DND-41 (cell line): ENCODE measurements at places on chromosomes 11 and 22.

DNA sequence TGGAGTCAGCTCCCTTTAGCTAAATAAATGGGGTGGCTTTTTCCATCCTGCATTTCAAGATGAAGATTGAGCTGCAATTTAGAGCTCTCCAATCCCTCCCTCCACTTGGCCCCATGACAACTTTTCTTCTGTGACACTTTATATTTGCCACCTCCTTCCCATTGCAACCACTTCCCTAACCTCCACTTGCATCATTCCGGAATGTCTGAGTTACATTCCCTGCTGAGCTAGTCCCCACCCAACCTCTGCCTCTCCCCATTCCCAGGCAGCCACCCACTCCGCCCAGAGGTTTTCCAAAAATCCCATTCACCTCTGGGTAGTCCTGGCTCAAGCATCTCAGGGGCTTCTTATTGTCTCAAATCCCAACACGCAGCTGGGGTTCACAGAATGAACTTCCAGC, 24.7 kb downstream of the PC start:
- no peak for DNase-seq

DNA sequence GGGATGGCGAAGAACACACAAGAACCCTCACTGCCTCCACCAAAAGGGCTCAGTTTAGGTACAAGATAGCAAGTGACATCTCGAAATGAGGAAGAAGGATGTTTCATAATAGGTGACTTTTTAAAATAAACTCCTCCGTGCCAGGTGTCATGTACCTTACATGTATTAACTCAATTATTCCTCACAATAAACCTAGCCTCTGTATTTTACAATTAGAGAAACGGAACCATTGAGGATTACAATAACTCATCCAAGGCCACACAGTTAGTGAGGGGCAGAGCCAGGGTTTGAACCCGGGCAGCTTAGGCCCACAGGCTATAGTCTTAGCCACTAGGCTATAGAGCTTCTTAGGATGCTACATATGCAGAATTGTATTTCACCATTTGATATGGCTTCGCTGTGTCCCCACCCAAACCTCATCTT, 965 bp upstream of the PAMR1 start:
- DNase-seq = no peak

GRCh38 chr11:69217276-69218105, 61.8 kb downstream of the SMIM38 start:
- no peak for DNase-seq

- DNase-seq = no peak
These were observed 126.2 kb downstream of the BCR start for GRCh38 chr22:23306438-23306921.

GRCh38 chr11:130979386-130979972, 63.2 kb upstream of the SNX19 start:
- DNase-seq = no peak

- no peak for DNase-seq
These were observed 168.9 kb downstream of the MN1 start for GRCh38 chr22:27632451-27633295.

DNA sequence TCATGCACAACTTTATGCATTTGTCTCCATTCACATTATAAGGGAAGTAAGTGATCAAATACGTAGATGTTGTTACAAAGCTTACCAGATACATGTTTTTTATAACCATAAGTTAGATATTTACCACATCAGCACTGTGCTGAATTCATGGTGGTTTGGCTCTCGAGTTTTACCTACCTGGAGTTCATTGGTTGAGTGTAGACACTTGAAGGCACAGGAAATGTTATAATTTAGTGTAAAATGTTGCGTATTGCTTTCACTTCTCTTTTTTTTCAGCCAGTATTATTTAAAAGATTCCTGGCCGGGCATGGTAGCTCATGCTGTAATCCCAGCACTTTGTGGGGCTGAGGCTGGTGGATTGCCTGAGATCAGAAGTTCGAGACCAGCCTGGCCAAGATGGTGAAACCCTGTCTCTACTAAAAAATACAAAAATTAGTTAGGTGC, 53.1 kb upstream of the GRK2 start:
- no peak for DNase-seq

DNA sequence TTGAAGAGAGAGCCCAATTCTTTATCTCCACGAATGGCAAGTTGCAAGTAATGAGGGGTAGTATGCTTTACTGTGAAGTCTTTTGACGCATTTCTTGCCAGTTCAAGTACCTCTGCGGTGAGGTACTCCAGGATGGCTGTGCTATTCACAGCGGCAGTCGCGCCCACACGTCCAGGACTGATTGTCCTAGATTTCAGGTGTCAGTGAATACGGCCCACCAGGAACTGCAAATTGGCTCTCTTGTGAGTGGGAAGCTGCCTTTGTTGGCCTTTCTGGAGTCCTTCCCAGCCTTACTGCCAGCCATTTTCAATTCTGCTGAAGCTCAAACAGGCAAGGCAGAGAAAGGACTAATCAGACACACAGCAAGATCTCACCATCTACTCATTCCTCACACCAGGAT, 8.5 kb downstream of the PPFIA1 start:
- no peak for DNase-seq

DNA sequence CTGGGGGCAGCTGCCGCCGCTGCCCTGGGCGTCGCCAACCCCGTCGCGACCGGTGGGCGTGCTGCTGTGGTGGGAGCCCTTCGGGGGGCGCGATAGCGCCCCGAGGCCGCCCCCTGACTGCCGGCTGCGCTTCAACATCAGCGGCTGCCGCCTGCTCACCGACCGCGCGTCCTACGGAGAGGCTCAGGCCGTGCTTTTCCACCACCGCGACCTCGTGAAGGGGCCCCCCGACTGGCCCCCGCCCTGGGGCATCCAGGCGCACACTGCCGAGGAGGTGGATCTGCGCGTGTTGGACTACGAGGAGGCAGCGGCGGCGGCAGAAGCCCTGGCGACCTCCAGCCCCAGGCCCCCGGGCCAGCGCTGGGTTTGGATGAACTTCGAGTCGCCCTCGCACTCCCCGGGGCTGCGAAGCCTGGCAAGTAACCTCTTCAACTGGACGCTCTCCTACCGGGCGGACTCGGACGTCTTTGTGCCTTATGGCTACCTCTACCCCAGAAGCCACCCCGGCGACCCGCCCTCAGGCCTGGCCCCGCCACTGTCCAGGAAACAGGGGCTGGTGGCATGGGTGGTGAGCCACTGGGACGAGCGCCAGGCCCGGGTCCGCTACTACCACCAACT, 1.0 kb downstream of the FUT4 start:
- DNase-seq = no peak

- DNase-seq = no peak
These were observed 54.4 kb downstream of the TMEM135 start for GRCh38 chr11:87092159-87092558.

- no peak for DNase-seq
These were observed 5.4 kb upstream of the MAPK8IP2 start for GRCh38 chr22:50595189-50595588.

GRCh38 chr11:74278721-74279161, 32.7 kb downstream of the P4HA3 start:
- DNase-seq = no peak

GRCh38 chr11:78061921-78062311, 1.7 kb upstream of the THRSP start:
- no peak for DNase-seq
